CD4-positive, alpha-beta T cell treated with Interleukin-6 at 100 ng/mL for 8 hours (primary cell): ENCODE measurements at places on chromosomes 12 and 14.
A peak's percentile ranks its signal among the peaks of the same experiment; 100 is the strongest.

- DNase-seq = no peak
Observed at GRCh38 chr14:76085358-76085757, 66.4 kb upstream of the GPATCH2L start.

GRCh38 chr12:2891240-2892053 is 756 bp downstream of the TULP3 start:
- no peak for DNase-seq

DNA sequence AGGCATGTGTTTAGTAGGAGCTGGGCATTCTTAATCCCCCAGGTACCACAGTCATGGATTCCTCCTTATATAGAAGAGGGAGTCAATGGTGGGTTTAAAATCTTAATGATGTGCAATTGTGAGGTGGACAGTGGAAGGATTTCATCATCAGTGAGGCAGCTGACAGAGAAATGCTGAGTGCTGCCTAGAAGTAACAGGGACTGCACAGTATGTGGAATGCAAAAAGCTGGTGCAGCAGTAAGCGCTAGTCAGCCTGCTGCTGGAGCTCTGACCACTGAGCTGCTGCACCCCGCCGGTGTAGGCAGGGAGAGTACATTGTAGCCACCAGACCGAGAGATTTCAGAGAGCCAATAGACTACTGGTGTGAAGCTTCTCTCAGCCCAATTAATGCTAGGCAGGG is 80.5 kb upstream of the DACT1 start:
- DNase-seq = no peak

DNA sequence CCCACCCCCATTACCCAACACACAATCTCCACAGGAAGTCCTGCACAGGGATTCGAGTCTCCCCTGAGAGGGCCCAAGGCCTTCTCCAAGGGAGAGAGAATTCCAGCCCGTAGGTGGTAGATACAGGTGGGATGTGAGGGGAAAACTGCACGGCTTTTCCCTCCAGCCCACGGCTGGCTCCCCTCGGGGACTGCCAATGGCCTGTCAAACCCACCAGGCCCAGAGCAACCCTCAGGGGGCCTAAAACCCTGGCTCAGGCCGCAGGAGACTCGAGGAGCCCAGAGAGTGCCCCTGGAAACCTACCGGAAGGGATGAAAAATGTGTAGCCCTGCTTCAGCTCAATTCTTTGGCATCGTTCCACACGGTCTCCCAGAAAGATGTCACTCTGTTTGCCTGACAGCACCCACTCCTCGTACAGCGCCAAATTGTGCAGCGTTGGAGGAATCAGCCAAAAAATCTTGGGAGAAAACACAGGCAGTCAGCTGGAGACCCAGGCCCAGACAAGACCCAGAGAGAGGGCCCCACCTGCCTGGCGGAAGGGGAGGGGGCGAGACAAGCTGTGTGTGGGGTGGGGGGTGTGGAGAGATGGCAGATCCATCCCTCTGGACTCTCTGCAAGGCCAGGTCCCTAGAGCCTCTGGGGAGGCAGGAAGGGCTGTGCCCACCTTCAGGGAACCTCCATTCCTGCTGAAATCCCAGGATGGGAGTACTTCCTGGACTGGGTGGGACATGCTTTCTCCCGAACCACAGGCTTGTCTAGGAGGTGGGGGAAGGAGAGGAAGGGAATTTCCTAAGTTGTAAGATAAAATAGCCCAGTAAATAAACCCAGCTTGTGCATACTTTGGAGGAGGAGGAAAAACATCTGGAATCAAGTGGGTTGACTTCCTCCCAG is 48.1 kb downstream of the KDM2B start:
- DNase-seq = no peak

DNA sequence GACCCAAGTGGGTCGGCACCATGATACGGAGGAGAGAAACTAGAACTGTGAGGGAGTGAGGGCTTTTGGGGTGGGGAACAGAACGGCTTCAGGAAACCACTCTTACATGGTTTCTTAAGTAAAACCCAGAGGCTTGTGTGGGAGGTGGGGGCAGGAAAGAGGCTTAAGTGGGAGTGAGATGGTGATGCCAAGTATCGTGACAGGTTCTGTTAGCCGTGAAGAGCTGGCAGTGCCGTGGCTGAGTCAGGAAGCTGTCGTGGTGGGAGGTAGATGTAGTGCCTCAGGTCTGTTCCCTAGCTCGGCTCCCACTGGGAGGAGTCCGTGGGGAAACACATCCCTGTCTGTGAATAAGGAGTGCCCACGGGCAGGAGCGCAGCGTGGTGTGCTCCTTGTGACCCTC is 185.8 kb upstream of the FKBP4 start:
- DNase-seq = no peak

- no peak for DNase-seq
Observed at GRCh38 chr14:68260121-68260520, 440.5 kb downstream of the RAD51B start.

DNA sequence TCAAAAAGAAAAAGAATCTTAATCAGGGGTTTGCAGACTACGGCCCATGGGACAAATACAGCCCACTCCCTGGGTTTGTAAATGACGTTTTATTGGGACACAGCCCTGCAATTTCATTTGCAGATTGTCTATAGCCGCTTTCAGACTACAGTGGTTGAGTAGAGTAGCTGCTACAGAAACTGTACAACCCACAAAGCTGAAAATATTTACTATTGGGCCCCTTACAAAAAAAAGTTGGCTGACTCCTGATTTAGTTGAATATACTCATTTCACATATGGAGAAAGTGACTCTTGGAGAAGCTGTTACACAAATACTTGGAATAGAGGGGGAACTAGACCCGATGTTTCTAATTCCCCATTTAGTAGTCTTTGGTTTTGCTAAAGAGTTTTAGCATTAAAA is 162.5 kb upstream of the NOS1 start:
- no peak for DNase-seq

GRCh38 chr12:57072661-57073060 is 5.9 kb downstream of the NEMP1 start:
- DNase-seq = no peak

- DNase-seq = no peak
Observed at GRCh38 chr12:128318341-128318740, 51.4 kb downstream of the TMEM132C start.

- DNase-seq = no peak
Observed at GRCh38 chr12:129887101-129887500, 16.7 kb downstream of the TMEM132D start.

GRCh38 chr12:71195338-71195896 is 37.6 kb upstream of the TSPAN8 start:
- DNase-seq = no peak

- DNase-seq = no peak
Observed at GRCh38 chr12:82746668-82747067, 60.0 kb downstream of the TMTC2 start.

- DNase-seq = no peak
Observed at GRCh38 chr12:130240831-130241590, 78.7 kb downstream of the FZD10 start.

DNA sequence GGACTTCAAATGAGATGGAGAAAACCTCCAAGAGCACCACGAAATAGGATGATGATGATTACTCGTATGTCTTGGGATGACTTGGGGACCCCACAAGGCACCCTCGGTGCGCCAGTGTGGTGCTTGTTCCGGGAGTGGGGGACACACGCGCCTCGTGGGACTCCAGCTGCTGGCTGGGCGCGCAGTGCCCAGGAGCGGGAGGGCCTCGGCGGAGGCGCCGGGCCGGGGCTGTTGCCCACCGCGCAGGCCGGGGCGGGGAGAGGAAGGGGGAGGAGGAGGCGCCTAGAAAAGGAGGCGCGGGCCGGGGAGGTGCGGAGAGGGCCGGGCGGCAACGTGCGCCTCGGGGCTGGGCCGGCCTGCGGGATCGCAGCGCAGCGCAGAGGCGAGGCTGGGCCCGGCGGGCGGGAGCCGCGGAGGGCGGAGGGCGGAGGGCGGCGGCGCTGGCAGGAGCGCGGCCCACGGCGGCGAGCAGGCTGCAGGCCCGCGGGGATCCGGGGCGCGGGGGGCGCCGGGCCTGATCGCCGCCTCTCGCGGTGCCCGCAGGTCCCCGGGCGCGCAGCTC is at the start of gene RFLNA:
TSS of gene RFLNA (plus strand) at position 314 of the 562 bp plus-strand sequence. CDS start 337 bp downstream, outside the sequence.
- no peak for DNase-seq

DNA sequence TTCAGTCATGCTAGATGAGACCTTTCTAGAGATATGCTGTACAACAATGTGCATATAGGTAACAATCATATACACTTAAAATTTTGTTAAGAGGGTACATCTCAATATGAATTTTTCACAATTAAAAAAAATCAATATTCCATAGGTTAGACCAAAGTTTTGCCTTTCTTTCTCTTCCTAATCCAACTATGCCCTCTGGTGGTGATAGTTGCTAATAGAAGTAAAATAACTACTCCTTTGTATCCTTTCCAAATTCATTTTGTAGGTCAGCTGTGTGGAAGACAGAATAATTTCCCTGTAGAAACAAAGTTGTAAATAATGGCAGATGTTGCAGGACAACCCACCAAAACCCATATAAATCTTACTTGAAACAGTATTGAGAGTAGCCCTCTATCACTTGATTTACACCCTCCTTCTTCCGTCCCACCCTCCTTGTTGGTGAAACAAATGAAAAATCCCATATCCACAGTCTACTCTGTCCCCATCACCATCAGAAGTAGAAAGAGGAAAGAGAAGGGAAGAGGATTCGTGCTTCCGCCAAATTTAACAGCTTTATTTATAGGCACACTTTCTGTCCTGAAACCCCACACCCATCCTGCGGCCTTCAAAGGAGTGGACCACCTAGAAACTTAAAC is 34.2 kb upstream of the KICS2 start:
- peak; percentile 50 for DNase-seq

GRCh38 chr12:72612171-72612570 is 340.0 kb downstream of the TRHDE start:
- no peak for DNase-seq

- DNase-seq = no peak
Observed at GRCh38 chr12:79238246-79238645, 373.7 kb downstream of the SYT1 start.

DNA sequence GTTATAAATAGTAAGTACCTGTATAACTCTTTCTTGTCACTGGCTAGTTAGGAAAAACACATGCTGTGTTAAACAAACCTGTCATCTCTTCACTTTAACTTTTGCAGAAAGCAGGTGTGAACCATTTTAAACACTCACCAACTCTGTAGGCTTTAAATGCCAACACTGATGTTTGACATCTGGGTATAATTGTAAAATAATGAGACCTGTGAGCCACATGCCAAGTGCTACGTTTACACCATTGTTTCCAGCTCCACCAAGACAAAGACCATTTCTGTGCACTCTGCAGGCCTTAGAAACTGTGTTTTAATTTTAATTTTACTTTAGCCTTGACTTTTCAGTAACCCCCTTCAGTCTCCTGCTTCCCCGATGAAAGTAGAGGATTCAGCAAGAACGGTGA is 11.0 kb downstream of the TPH2 start:
- DNase-seq = no peak

- DNase-seq = no peak
Observed at GRCh38 chr12:68200854-68201253, 24.8 kb downstream of the IL26 start.

GRCh38 chr12:34398366-34398705 is 376.0 kb downstream of the ALG10 start:
- DNase-seq = no peak

DNA sequence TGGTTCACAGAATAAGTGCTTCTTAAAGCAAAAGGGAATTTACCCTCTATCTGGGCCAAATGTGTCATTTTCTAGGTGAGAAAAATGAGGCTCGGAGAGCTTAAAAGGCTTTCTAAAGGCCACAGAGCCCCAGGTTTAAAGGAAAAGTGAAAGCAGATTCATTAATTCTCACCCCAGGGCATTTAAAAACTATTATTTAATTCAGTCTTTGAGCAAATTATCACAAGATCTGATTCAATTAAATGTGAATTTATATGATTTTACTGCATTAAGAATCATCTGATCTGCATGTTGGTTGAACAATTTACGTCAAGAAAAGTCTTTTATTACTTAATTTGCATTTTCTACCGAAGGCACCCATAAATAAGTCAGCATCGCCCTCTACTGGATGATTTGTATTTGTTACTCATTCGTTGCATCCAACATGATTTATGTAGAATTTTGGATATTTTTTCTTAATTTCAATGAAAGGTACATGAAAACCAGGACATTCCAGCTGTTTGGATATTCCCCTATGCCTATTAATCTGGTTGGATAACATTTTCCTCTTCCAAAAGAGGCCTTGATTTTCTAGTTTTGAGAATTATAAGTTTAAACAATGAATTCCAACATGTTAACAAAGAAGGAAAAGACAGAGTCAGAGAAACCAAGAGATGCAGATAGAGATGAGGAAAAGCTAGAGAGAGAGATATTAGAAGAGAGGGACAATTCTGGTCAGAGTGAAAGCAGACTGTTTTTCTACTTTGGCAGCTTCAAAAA is 19.1 kb upstream of the DHRS7 start:
- peak; percentile 65 for DNase-seq

DNA sequence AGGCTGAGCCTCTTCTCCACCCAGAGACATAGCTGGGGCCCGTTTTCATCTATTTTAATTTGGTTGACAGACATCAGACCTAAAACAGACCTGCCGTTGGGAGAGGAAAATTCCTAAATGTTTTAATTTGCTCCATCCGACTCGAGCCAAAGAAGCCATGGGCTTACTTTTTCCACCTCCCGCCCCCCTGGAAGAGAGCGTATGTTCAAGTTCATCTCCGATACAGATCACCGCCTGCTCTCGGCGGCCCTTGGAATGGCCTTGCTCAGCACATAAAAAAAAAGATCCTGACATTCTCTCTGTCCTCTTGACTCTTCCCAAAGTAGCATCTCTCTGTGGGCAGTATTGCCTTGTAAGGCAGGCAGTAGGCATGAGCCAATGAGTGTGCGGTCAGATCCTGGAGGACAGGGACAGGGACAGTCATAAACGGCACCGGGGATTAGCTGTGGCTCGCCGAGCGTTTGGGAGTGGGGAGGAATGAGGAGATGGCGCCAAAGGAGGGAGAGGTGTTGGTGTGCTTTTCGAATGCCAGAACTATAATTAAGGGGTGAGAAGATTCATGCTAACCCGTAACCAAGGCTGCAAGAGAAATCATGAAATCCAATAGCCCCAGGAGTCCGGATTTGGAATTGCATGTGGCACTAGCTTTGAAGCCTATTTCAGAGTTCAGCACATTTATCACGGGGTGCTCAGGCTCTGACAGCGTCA is 47.9 kb upstream of the MEG3 start:
- DNase-seq = no peak

- DNase-seq = peak; percentile 64
Observed at GRCh38 chr12:110577864-110578693, 5.0 kb downstream of the PPTC7 start.

DNA sequence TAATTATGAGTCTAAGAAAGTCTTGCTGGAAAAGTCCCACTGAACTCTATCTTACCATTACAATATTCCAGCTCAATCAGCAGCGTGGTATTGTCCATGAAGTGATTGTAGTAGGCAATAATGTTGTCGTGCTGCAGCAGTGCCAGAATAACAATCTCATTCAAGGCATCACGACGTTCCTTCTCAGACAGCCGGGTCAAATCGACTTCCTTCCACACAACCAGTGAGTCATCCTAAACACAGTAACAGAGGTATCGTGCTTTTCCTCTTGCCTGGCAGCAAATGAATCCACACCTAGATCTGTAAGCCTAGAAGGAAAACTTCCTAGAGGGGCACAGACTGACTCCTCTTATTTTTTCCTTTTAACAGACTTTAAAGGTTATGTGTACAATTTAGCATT is 2.9 kb downstream of the NEK9 start:
- DNase-seq = peak; percentile 11
